Heart left ventricle (tissue), 16 donors: ENCODE measurements at places on chromosomes 7 and 10. TPM values are rescaled to one million over a fixed set of nuclear protein-coding genes. Genes with fewer than 3 reads are reported as not detected.

ASB13 gene
- total RNA-seq = 13.2 TPM

ZP3 gene
- not detected for total RNA-seq

ADRA2A gene
- total RNA-seq = 0.44 TPM

CYP26A1 gene
- not detected for total RNA-seq

PKD1L1 gene
- 2.3 TPM for total RNA-seq

MLXIPL gene
- 0.69 TPM for total RNA-seq

ARHGEF35 gene
- total RNA-seq = 0.60 TPM

INA gene
- total RNA-seq = 0.11 TPM

IGFBP1 gene
- not detected for total RNA-seq

AKR1D1 gene
- total RNA-seq = not detected

AEBP1 gene
- total RNA-seq = 31.0 TPM

SPDYE5 gene
- not detected for total RNA-seq

PTPRZ1 gene
- 4.8 TPM for total RNA-seq

ZCWPW1 gene
- 6.2 TPM for total RNA-seq

GDF2 gene
- not detected for total RNA-seq

ITGA8 gene
- 4.3 TPM for total RNA-seq

ASIC3 gene
- total RNA-seq = 4.8 TPM

COL13A1 gene
- 3.2 TPM for total RNA-seq

SAMD9L gene
- total RNA-seq = 8.6 TPM

MCM10 gene
- not detected for total RNA-seq

LBX1 gene
- total RNA-seq = not detected

NPC1L1 gene
- total RNA-seq = not detected

CDHR1 gene
- total RNA-seq = 0.40 TPM

HECW1 gene
- not detected for total RNA-seq

EXOC4 gene
- 29.4 TPM for total RNA-seq

SDK1 gene
- total RNA-seq = 5.8 TPM

PLXNA4 gene
- 10.5 TPM for total RNA-seq

GHRHR gene
- not detected for total RNA-seq

UNCX gene
- not detected for total RNA-seq

HYCC1 gene
- total RNA-seq = 48.2 TPM

HPS1 gene
- 38.0 TPM for total RNA-seq

GFRA1 gene
- total RNA-seq = 1.5 TPM

TMEM140 gene
- 32.5 TPM for total RNA-seq

MKLN1 gene
- 49.6 TPM for total RNA-seq
